ENCODE measurements at places on chromosomes 5 and 9.

GRCh38 chr5:111227801-111228200 is 3.6 kb downstream of the CAMK4 start:
- no peak for DNase-seq

- no peak for DNase-seq
These were observed 64.7 kb downstream of the CSF2 start for GRCh38 chr5:132138260-132138659.

DNA sequence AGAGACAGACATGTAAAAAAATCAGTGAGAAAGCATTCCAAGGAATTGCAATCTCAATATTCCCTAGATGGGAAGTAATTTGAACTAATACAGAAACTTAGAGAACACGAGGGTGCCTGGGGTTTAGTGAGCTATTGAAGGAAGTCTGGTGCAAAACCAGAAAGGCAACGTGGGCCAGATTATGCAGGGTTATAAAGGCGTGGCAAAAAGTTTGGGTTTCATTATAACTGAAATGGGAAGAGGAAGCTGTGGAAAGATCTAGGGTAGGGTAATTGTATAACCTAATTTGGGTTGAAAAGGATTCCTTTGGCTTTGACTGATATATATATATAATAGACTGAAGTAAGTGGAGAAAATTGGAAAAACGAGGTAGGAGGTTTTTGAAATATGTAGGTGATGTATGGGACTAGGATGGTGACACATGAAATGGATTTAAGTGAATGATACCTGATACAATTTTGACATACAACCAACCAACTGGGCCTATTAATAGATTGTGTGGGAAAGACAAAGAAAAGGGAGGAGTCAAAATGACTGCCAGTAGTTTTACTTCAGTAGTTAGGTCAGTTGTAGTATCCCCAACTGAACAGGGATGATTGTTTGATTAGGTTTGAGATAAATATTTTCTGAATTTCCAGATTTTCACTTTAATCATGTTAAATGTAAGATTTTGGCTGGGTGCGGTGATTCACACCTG is 65.3 kb downstream of the FAM174A start:
- DNase-seq: no peak

DNA sequence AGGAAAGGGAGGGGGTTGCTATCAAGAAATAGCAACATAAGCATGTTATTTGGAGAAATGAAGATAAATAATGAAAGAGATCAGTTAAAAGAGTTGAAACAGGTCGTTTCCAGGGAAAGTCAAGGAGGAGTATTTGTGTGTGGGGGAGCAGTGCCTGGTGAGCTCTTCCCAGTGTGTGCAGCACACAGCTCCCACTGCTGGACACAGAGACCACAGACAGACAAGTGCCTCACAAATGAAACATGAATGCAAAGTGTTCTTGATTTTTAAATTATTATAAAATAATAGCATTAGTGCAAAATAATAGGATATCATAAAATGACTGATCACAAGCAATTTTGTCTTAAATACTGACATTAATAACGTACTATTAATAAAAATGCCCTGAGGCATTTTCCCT is 40.8 kb downstream of the LIFR start:
- DNase-seq: no peak

GRCh38 chr5:6745706-6746222 is 32.5 kb downstream of the TENT4A start:
- no peak for DNase-seq

GRCh38 chr9:90054810-90055209 is 450.0 kb downstream of the GADD45G start:
- no peak for DNase-seq

GRCh38 chr5:130652176-130652575 is 512.9 kb downstream of the HINT1 start:
- no peak for DNase-seq

GRCh38 chr5:133164759-133165158 is 112.9 kb downstream of the HSPA4 start:
- no peak for DNase-seq

- DNase-seq: no peak
These were observed 1175.5 kb downstream of the DTWD2 start for GRCh38 chr5:117812861-117813260.

Data from activated gamma-delta T cell treated with anti-CD3 and anti-CD28 coated beads, Interleukin-2, amount 50 U/mL, for 16 hours (primary cell).